ENCODE measurements at places on chromosomes 2 and 18.

GRCh38 chr2:153812632-153813031, 59.1 kb upstream of the GALNT13 start:
- H3K27ac ChIP-seq = no peak overlapping the region
- H3K27me3 ChIP-seq = no peaks in the 10 kb centered on the region
- no peak overlapping the region for H3K4me3 ChIP-seq
- peaks cover 2% of the 10 kb centered on the region for H3K36me3 ChIP-seq
- DNase-seq = no peak

GRCh38 chr18:32469691-32470459, 807 bp downstream of the GAREM1 start:
- H3K27me3 ChIP-seq = peaks cover 57% of the 10 kb centered on the region
- DNase-seq = no peak
- peaks cover 28% of the 10 kb centered on the region for H3K4me1 ChIP-seq
- peak overlapping the region; percentile 81 for H3K4me3 ChIP-seq
- H3K36me3 ChIP-seq = peaks cover 4% of the 10 kb centered on the region

DNA sequence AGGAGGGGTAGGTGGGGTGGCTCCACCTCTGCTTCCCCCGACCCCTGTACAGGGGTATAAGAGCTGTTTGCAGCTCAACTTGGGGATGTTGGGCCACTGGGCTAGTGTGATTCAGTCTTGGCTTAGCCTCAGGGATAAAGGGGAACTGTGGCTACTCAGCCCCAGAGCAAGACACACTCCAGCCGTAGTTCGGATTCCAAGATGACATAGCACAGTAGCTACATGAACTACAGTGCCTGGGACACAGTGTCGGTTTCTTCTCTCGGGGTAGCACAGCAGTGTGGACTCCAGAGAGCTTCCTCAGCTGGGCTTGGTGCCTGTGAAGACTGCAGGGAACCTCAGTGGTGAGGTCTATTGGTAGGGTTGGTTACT, 21.1 kb downstream of the CARF start:
- peaks cover 6% of the 10 kb centered on the region for H3K4me1 ChIP-seq
- H3K4me3 ChIP-seq = no peak overlapping the region
- H3K27ac ChIP-seq = no peak overlapping the region

DNA sequence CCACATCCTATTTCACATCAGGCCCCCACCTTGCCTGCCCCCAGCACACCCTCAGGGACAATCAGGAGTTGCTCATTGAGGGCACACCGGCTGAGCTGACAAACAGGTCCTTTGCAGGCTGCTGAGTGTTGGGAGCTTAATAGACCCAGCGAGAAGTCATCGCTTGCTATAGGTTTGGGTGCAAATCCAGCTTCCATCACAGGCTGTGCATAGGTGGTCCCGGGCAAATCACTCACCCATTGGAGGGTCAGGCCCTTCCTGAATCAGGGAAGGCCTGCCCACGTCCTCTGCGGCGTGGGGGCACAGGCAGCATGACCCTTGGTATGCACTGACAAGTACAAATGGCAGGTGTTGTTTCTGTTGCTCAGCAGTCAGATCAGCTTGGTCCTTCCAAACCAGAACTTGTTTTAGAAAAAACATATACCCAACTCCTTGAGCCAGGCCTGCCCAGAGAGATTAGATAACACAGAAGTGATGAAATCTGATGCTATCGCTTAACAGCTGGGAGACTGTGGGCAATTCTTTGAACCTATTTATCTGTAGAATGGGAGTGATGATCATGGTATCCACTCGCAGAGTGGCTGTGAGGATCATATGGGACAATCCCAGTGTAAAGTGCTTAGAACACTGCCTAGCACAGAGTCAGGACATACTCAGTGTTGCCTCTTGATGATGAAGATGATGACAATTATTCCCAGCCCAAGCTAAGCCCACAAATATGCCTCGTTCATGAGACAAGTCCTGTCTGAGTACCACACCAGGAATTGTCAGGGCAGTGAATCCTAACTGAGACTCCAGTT, 34.9 kb downstream of the SMAD7 start:
- H3K4me3 ChIP-seq = no peak overlapping the region
- H3K27me3 ChIP-seq = no peaks in the 10 kb centered on the region
- peaks cover 32% of the 10 kb centered on the region for H3K36me3 ChIP-seq
- no peak for DNase-seq
- peaks cover 36% of the 10 kb centered on the region for H3K4me1 ChIP-seq

GRCh38 chr18:46325895-46326294, 221.7 kb downstream of the HAUS1 start:
- DNase-seq = no peak
- H3K27ac ChIP-seq = no peak overlapping the region
- no peaks in the 10 kb centered on the region for H3K4me1 ChIP-seq

GRCh38 chr2:68468801-68469200, 1.4 kb downstream of the APLF start:
- no peaks in the 10 kb centered on the region for H3K27me3 ChIP-seq
- peak overlapping the region; percentile 96 for H3K27ac ChIP-seq
- H3K4me1 ChIP-seq = peaks cover 44% of the 10 kb centered on the region
- H3K36me3 ChIP-seq = peaks cover 17% of the 10 kb centered on the region
- DNase-seq = no peak
- H3K4me3 ChIP-seq = peak overlapping the region; percentile 96

DNA sequence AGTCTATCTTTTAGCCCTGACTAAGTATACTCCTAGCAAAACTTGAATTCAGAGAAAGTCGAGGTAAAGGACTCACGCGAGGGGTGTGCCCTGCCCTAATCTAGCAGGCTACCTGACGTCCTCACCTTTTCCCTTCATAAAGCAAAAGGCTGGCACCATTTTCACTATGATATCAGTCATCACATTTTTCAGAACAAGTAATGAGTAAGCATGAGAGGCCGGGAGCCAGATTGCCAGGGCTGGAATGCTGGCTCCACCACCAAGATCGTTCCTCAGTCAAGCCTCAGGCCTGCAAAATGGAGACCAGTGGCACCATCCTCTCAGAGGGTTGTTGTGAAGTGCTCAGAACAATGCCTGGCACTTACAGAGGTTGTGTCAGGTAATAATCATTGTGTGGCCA, 18.7 kb upstream of the NCKAP5 start:
- H3K27me3 ChIP-seq = no peaks in the 10 kb centered on the region
- no peak for DNase-seq
- H3K4me1 ChIP-seq = no peaks in the 10 kb centered on the region

DNA sequence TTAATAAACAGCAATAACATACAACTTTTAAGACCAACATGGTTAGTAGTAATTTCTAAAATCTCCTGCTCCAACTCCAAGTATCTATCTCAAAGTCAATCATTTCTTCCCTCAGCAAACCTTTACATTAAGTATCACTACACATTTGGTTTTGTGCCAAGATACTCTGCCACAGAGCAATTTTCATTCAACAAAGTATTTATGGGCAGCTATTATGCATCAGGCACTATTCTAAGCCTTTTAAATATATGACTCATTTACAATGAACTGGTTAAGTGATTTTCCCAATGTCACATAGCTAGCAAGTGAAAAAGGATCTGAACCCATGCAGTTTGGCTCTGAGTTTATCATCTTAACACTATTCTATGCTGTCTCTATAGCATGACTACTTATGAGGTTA, 264.3 kb downstream of the NOL4 start:
- no peak overlapping the region for H3K27ac ChIP-seq
- H3K36me3 ChIP-seq = peaks cover 2% of the 10 kb centered on the region
- no peaks in the 10 kb centered on the region for H3K27me3 ChIP-seq
- no peaks in the 10 kb centered on the region for H3K4me1 ChIP-seq
- no peak for DNase-seq
